Frontal cortex (tissue), 4 donors: ENCODE measurements at places on chromosomes 5 and 9. TPM values are rescaled to one million over a fixed set of nuclear protein-coding genes. Genes with fewer than 3 reads are reported as not detected.
A peak's percentile ranks its signal among the peaks of the same experiment; 100 is the strongest.

DNA sequence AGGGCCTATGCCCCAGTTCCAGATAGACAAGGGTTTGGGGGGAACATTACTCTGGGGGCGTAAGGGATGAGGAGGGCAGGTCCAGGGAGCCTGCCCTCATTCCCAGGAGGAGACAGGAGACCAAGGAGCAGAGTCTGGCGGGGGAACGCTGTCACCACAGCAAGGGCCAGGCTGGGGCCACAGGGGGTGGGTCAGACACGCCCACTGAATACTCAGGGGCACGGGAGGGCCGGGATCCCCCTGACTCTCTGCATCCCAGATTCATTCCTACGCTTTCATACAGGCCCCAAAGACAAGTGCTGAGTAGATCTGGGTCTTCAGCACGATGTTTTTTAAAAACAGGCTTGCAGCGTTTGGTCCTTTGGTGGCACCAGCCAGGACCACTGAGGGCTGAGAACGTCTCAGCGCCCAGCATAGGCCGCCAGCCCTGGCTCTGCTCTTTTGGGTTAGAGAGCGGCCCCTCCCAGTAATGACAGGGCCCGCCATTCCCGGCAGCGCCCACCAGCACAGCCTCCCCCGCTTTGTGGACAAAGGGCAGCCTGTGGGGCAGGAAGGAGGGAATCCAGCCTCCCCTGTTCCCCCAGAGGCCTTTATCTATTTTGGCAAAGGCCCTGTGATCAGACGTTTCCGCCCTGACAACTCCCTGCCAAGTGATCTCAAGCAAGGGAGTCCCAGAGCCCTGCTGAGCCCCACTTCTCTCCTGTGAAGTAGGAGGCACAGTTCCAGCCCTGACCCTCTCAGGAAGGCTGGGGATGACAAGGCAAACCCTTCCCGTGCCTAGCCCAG lies 24.9 kb downstream of the NEK6 start:
- no peak for DNase-seq

DNA sequence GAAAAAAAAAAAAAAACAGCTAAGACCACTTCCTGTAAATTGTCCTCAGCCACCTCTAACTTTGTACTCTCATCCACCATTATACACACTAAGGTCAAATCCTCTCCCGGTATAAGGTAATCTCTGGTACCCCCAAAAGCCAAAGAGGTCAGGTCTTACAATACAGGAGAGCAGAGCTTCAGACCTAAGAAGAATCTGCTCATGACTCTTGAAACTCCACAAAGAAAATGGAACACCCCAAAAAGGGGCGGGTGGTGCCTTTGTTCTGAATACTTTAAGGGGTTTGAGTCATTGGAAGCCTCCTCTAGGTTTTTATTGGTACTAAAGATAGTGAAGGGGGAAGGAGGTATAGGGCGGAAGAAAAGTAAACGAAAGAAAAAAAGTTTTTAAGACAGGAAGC lies 69.8 kb downstream of the COL15A1 start:
- no peak for DNase-seq

DNA sequence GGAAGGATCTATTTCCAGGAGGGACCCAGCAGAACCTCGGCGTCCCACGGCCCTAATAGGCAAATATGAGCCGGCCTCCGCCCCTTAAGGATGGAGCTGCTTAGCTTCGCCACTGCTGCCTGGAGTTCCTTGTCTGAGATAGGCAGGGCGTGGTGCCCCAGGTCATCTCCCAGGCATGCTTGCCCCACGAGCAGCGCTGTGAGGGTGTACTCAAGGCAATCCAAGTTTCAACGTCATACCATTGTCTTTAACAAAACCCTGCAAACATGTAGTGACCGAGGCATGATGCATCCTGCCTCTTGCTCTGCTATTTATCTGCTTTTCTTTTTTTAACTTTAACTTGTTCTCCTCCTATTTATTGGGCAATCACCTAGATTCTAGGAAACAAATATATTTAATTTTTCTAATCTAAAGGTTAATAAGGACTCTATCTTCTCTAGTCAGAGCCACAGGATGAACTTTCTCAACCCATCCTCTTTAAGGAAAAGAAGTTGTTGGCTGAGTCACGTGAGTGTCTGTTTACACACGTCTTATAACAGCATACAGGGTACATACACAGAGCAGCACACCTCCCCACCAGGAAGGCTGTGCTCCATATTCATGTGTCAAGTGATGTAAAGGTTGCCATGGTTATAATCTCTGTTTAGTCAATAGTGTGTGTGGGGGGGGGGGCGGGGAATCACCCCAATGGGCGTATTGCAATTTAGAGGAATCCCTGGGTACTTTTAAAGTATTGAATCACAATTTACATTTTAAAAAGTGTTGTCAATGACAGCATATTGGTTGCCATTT lies 27.3 kb upstream of the ZSWIM6 start:
- DNase-seq = no peak

DNA sequence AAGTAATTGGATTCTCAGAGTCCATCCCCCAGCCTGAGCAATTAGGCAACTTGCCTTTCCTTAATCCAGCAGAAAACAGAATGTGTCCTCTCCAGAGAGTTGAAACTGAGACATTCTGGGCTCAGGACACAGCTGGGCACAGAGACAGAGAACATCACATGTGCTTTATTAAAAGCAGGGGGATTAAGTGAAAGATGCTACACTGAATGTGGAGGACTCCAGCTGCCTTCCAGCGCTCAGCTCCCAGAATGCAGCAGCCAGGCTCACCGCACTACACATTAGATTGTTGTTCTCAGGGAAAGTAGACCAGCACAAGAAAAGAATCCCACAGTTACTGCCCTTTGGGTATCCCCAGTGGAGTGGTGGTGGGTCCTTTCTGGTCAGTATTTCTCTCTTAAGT lies 141.6 kb upstream of the IL12B start:
- no peak for DNase-seq

GRCh38 chr9:109248133-109248581 lies 72.7 kb downstream of the EPB41L4B start:
- no peak for DNase-seq

DNA sequence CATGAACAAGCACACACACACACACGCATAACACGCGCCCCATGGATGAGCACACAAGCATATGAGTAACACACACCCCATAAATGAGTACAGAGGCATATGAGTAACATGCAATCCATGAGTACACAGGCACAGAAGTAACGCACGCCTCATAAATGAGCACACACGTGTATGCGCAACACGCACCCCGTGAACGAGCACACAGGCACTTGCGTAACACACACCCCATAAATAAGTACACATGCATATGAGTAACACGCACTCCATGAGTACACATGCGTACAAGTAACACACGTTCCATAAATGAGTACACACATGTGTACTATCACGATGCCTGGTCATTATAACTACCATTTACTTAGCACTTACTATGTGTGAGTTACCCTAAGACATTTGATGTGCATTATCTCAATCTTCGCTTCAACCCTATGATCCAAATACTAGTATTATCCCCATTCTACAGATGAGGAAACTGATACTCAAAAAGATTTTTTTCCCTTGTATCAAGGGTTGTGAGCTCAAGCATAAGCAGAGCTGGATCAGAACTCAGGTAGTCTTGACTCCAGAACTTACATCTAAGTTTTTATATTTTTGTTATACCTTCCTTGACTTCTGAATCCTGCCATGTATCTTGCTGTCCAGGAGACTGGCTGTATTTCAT lies 7.7 kb downstream of the MED27 start:
- no peak for DNase-seq

- DNase-seq = peak; percentile 22
Measured at GRCh38 chr5:137254119-137255090, 244.7 kb downstream of the SPOCK1 start.

DNA sequence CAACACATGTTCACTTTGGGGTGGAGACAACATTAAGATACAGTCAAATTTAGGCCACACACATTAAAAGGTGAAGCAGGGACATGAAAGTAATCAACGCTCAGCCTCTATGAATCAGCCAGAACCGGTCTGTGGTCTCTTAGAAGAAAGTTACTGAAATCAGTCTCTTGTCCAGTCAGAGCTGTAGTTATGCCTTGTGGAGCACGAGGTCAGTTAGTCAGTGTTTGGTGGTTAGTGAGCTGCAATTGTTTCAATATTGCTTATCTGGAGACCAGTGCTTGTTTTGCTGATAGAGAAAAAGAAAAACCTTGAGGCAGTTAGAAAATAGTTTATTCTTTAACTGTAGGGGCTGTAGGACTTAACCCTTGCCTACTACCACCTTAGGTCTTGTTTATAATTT lies 157.8 kb upstream of the RASEF start:
- DNase-seq = no peak

- DNase-seq = no peak
Measured at GRCh38 chr5:153658149-153658548, 167.7 kb downstream of the GRIA1 start.

- no peak for DNase-seq
Measured at GRCh38 chr5:76252437-76252836, 150.6 kb upstream of the IQGAP2 start.

The PCDHAC1 gene
- total RNA-seq = 76.2 TPM

The NR4A3 gene
- total RNA-seq = 3.7 TPM

The CCDC171 gene
- total RNA-seq = 28.9 TPM

The TSSK1B gene
- total RNA-seq = under 0.01 TPM

The DMRTA1 gene
- total RNA-seq = 0.41 TPM

The FBLL1 gene
- total RNA-seq = 64.8 TPM

The RALGPS1 gene
- 53.8 TPM for total RNA-seq

The AGXT2 gene
- total RNA-seq = not detected
